ENCODE measurements at places on chromosomes 12 and 14. TPM values are rescaled to one million over a fixed set of nuclear protein-coding genes. Genes with fewer than 3 reads are reported as not detected.
A peak's percentile ranks its signal among the peaks of the same experiment; 100 is the strongest.

Gene OR4K14
- polyA plus RNA-seq, result not detected

- H3K27me3 ChIP-seq, result no peaks in the 10 kb centered on the region
- DNase-seq, result no peak
- no peaks in the 10 kb centered on the region for H3K4me1 ChIP-seq
- no peak overlapping the region for H3K4me3 ChIP-seq
- H3K36me3 ChIP-seq, result peaks cover 47% of the 10 kb centered on the region
Measured at GRCh38 chr14:58258156-58258555, 13.5 kb downstream of the PSMA3 start.

Gene TTC9
- 0.01 TPM for polyA plus RNA-seq

Gene MUCL1
- polyA plus RNA-seq, result not detected

Gene B4GALNT3
- not detected for polyA plus RNA-seq

DNA sequence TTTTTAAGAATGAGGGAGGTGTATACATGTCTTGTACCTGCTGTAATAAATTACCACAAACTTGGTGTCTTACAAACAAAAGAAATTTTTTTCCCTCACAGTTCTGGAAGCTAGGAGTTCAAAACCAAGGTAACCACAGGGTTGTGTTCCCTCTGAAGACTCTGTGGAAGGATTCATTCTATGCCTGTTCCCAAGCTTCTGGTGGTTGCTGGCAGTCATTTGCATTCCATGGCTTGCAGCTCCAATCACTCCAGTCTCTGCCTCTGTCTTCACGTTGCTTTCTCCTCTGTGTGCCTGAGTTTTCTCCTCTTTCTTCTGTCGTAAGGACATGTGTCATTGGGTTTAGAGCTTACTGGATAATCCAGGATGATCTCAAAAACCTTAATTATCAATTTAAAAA is 15.4 kb upstream of the ZNF641 start:
- no peaks in the 10 kb centered on the region for H3K36me3 ChIP-seq
- H3K27me3 ChIP-seq, result peaks cover 5% of the 10 kb centered on the region
- no peak overlapping the region for H3K27ac ChIP-seq
- DNase-seq, result no peak
- no peaks in the 10 kb centered on the region for H3K4me1 ChIP-seq
- H3K4me3 ChIP-seq, result no peak overlapping the region

- no peak for DNase-seq
- H3K27me3 ChIP-seq, result no peaks in the 10 kb centered on the region
- H3K4me1 ChIP-seq, result no peaks in the 10 kb centered on the region
- H3K27ac ChIP-seq, result no peak overlapping the region
Measured at GRCh38 chr12:68157380-68157779, 2.2 kb downstream of the IFNG start.

DNA sequence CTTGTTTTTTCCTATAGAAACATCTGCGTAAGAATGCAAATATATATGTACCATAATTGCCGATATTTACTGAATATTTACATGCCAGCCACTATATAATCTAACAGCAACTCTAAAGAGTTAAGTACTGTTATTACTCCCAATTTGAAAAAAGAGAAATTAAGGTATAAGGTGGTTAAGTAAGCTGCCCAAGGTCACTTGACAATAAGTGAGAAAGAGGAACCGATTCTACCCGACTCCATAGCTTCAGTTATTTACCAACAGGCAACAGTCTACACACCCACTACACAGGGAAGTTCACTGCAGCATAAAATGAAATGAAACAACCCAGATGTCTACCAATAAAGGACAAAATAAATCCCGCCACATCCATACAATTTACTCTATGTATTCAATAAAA is 1.1 kb downstream of the MIS18BP1 start:
- H3K27me3 ChIP-seq, result no peaks in the 10 kb centered on the region
- no peak overlapping the region for H3K27ac ChIP-seq

Gene IFI27
- 1.2 TPM for polyA plus RNA-seq

GRCh38 chr12:13241833-13242488 is 45.4 kb downstream of the EMP1 start:
- peak; percentile 42 for DNase-seq
- H3K4me3 ChIP-seq, result no peak overlapping the region
- H3K36me3 ChIP-seq, result no peaks in the 10 kb centered on the region
- H3K4me1 ChIP-seq, result peaks cover 10% of the 10 kb centered on the region
- H3K27ac ChIP-seq, result no peak overlapping the region
- no peaks in the 10 kb centered on the region for H3K27me3 ChIP-seq

GRCh38 chr12:42767326-42767954 is 177.9 kb upstream of the PRICKLE1 start:
- no peak for DNase-seq
- H3K36me3 ChIP-seq, result no peaks in the 10 kb centered on the region
- H3K27me3 ChIP-seq, result no peaks in the 10 kb centered on the region
- H3K27ac ChIP-seq, result no peak overlapping the region
- no peaks in the 10 kb centered on the region for H3K4me1 ChIP-seq

Gene LPAR5
- polyA plus RNA-seq, result not detected

- no peak for DNase-seq
- no peaks in the 10 kb centered on the region for H3K4me1 ChIP-seq
- no peaks in the 10 kb centered on the region for H3K36me3 ChIP-seq
Measured at GRCh38 chr14:66152747-66153146, 333.4 kb upstream of the CCDC196 start.

- no peaks in the 10 kb centered on the region for H3K27me3 ChIP-seq
- H3K4me3 ChIP-seq, result no peak overlapping the region
- H3K4me1 ChIP-seq, result peaks cover 6% of the 10 kb centered on the region
- no peak overlapping the region for H3K27ac ChIP-seq
- DNase-seq, result peak; percentile 81
- H3K36me3 ChIP-seq, result peaks cover 25% of the 10 kb centered on the region
Measured at GRCh38 chr12:24822121-24822899, 126.6 kb downstream of the BCAT1 start.

- no peaks in the 10 kb centered on the region for H3K4me1 ChIP-seq
- H3K36me3 ChIP-seq, result no peaks in the 10 kb centered on the region
- H3K4me3 ChIP-seq, result no peak overlapping the region
Measured at GRCh38 chr12:116571089-116571488, 11.9 kb downstream of the MAP1LC3B2 start.

DNA sequence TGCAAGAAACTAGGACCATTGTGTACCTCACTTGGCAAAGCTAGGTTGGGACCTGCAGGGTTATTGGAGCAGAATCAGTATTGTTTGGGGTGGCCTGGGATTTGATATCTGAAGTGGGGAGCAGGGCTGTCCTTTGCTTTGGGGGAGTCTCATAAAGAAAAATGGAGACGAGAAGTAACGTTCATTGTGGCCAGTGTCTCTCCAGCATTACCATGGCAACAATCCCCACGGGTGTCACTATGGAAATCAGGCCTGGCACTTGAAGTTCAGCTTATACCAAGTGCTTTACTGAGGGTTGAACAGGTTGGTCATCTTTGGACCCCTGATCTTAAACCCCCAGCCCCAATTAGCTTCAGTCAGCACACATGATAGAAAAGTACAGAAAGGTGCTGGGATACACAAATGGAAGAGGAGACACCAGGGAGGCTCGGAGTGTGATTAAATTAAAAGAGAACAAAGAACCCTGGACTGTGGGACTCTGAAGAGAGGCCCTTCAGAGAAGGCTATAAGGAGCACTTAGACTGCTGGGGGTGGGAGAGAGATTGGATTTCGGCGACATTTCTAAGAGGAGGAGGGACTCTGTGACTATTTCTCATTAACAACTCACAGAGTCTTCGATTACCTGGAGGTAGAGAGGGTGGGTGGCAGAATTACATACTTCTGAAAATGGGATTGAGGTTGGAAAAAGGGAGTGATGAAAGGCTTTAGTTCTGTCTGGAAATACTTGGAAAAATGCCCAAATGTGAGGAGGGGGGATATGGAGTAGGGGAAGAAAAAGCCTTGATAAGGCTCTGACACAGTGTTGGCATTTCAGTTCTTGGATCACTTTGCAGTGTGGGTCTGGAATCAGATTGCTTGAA is 3.7 kb downstream of the KIF5A start:
- no peaks in the 10 kb centered on the region for H3K36me3 ChIP-seq
- H3K27ac ChIP-seq, result no peak overlapping the region
- H3K27me3 ChIP-seq, result peaks cover 43% of the 10 kb centered on the region
- peaks cover 3% of the 10 kb centered on the region for H3K4me1 ChIP-seq
- no peak for DNase-seq

- no peak overlapping the region for H3K27ac ChIP-seq
- peaks cover 11% of the 10 kb centered on the region for H3K27me3 ChIP-seq
- peaks cover 4% of the 10 kb centered on the region for H3K4me1 ChIP-seq
- no peak overlapping the region for H3K4me3 ChIP-seq
Measured at GRCh38 chr12:5031242-5031641, 12.4 kb upstream of the KCNA5 start.

Gene STON2
- polyA plus RNA-seq, result not detected

- H3K27me3 ChIP-seq, result no peaks in the 10 kb centered on the region
- H3K36me3 ChIP-seq, result 0 out of 2 replicates have a peak, but pooled peaks cover 1% of the 10 kb centered on the region
- H3K27ac ChIP-seq, result peak overlapping the region; percentile 49
- peak; percentile 60 for DNase-seq
- peaks cover 8% of the 10 kb centered on the region for H3K4me1 ChIP-seq
Measured at GRCh38 chr12:27644158-27644845, 51.9 kb upstream of the REP15 start.

Gene GPHN
- polyA plus RNA-seq, result 6.6 TPM

Gene PTGER2
- 59.4 TPM for polyA plus RNA-seq

DNA sequence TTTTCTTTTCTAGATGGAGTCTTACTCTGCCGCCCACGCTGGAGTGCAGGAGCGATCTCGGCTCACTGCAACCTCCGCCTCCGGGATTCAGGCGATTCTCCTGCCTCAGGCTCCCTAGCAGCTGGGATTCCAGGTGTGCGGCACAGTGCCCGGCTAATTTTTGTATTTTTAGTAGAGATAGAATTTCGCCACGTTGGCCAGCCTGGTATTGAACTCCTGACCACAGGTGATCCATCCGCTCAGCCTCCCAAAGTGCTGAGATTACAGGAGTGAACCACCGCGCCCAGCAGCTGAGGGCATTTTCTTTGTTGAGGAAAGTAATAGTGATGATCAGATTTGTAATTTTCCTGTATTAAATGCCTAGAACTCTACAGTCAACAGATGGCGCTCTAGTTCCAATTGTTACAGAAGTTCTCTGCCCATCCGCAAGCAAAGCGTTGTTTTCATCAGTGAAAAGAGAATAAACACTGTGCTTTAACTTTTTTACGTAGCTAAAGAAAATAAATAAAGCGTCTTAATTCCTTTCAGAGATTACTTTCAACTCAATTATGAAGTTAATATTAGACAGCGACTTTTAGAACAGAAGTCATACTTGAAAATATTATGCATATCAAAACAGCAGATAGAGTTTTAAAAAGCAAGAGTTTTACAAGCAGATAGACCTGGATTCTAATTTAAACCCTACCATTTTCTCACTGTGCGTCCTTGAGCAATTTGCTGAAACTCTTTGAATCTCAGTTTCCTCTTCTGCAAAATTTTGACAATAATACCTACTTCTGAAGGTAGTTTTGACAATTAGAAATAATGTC is 335.1 kb downstream of the DUSP6 start:
- H3K27ac ChIP-seq, result no peak overlapping the region
- H3K27me3 ChIP-seq, result no peaks in the 10 kb centered on the region
- DNase-seq, result peak; percentile 76
- H3K4me3 ChIP-seq, result peak overlapping the region; percentile 32

Gene PIP4K2C
- 23.1 TPM for polyA plus RNA-seq

Gene TSPAN8
- not detected for polyA plus RNA-seq

- peaks cover 3% of the 10 kb centered on the region for H3K4me1 ChIP-seq
- H3K27ac ChIP-seq, result no peak overlapping the region
- DNase-seq, result no peak
Measured at GRCh38 chr12:11545484-11546330, 103.8 kb upstream of the ETV6 start.

DNA sequence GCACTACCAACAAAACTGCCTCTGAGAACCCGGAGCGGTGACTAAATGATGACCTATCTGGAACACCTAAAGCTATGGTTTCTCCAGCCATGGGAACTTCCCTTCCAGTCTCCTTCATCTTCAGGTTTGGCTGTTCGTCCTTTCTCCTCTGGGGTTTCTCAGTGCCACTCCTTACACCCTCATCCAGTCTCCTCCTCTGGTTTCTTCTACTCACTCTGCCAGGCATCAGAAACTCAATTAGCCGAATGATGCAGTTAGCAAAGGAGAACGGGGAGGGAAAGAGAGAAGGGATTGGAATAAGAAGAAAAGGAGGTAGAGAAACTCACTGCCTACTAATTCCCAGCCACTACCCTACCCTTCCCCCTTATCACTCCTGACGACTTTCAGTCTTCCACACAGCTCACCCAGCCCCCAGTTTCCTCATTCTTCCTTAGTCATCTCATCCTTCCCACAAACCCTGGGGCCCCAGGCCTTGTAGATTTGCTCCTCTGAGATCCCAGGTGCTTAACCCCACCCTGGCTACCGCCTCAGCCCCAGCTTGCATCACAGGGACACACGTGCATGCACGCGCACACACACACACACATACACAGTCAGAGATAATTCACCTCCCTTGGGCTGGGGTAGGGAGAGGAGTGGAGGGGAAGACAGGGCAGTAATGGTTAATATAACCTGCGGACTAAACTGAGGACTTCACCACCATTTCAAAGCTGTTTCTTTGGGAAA is 13.0 kb downstream of the FGD6 start:
- no peaks in the 10 kb centered on the region for H3K27me3 ChIP-seq
- H3K27ac ChIP-seq, result peak overlapping the region; percentile 92
- H3K4me1 ChIP-seq, result peaks cover 24% of the 10 kb centered on the region
- no peak overlapping the region for H3K4me3 ChIP-seq

- no peaks in the 10 kb centered on the region for H3K27me3 ChIP-seq
- H3K36me3 ChIP-seq, result peaks cover 11% of the 10 kb centered on the region
- peak overlapping the region; percentile 91 for H3K4me3 ChIP-seq
Measured at GRCh38 chr12:89351489-89352241, 636 bp downstream of the DUSP6 start.

- DNase-seq, result no peak
- no peaks in the 10 kb centered on the region for H3K4me1 ChIP-seq
- no peaks in the 10 kb centered on the region for H3K27me3 ChIP-seq
- H3K36me3 ChIP-seq, result no peaks in the 10 kb centered on the region
- no peak overlapping the region for H3K4me3 ChIP-seq
- no peak overlapping the region for H3K27ac ChIP-seq
Measured at GRCh38 chr14:23816371-23816770, 137.2 kb upstream of the DHRS4 start.

Gene CLMN
- polyA plus RNA-seq, result 0.09 TPM

- H3K36me3 ChIP-seq, result no peaks in the 10 kb centered on the region
- H3K4me1 ChIP-seq, result no peaks in the 10 kb centered on the region
- DNase-seq, result no peak
- no peak overlapping the region for H3K27ac ChIP-seq
Measured at GRCh38 chr14:97414718-97415098, 617.5 kb downstream of the VRK1 start.

DNA sequence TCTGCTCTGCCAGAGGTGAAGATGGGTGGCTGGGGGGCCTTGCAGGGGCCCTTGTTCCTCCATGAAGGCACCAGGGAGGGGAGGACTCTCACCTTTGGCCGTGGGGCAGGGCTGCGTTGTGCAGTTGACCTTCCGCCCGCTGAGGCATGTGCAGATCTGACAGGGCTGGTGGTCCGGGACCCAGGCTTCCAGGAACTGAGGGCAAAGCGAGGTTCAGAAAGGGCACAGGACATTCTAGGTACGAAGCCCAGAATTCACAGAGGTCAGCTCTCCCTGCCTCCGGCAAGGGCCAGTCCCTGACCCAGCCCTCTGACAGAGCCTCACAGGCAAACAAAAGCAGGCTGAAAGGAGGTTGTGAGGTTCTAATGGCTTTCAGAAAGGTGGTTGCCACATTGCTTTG is 40.4 kb upstream of the ANO2 start:
- no peak overlapping the region for H3K27ac ChIP-seq
- no peak overlapping the region for H3K4me3 ChIP-seq
- no peaks in the 10 kb centered on the region for H3K4me1 ChIP-seq
- H3K27me3 ChIP-seq, result peaks cover 21% of the 10 kb centered on the region
- DNase-seq, result no peak
- no peaks in the 10 kb centered on the region for H3K36me3 ChIP-seq

GRCh38 chr14:71001742-71002141 is 94.5 kb downstream of the PCNX1 start:
- H3K27me3 ChIP-seq, result no peaks in the 10 kb centered on the region
- no peak for DNase-seq
- no peak overlapping the region for H3K4me3 ChIP-seq
- H3K27ac ChIP-seq, result no peak overlapping the region
- H3K36me3 ChIP-seq, result peaks cover 9% of the 10 kb centered on the region

Measured in IMR-90 (cell line).